ENCODE measurements at places on chromosomes 1 and 21.

DNA sequence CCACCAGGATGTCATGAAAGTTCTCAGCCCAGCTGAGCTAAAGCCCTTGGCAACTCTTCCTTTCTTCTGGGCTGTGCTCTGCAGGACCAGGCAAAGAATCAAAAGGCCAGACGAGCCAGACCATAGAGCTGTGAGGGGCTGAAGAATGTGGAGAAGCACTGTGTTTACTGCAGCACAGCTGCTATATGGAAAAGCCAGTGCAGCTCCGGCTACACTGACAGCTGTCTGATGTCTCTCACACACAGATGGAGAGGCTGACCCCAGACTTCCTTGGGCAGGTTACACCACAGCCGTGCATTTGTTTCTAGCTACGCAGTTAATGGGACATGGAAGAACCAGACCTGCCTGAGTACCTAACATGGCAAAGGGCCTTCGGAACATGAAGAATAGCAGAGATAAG, 40.3 kb downstream of the CD247 start:
- DNase-seq = no peak

GRCh38 chr1:51301844-51302162, 28.6 kb downstream of the TTC39A start:
- no peak for DNase-seq

DNA sequence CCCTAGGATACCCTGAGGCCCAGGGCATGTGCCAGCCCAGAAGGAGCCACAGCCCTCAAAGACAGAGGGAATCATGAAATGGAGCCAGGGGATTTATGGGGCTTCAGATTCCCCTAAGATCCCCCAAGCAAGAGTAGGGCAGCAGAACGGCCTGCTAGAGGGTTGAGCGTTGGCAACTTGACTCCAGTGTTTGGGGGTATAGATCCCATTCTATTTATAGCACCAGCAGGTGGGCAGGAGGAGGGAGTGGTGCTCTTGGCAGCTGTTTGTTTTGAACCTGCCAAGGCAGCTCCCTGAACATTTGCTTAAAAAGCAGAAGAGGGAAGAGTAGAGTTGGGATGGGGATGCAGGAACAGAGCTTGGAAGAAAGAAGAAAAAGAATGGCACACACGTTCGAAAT, 33.7 kb downstream of the GLUL start:
- no peak for DNase-seq

DNA sequence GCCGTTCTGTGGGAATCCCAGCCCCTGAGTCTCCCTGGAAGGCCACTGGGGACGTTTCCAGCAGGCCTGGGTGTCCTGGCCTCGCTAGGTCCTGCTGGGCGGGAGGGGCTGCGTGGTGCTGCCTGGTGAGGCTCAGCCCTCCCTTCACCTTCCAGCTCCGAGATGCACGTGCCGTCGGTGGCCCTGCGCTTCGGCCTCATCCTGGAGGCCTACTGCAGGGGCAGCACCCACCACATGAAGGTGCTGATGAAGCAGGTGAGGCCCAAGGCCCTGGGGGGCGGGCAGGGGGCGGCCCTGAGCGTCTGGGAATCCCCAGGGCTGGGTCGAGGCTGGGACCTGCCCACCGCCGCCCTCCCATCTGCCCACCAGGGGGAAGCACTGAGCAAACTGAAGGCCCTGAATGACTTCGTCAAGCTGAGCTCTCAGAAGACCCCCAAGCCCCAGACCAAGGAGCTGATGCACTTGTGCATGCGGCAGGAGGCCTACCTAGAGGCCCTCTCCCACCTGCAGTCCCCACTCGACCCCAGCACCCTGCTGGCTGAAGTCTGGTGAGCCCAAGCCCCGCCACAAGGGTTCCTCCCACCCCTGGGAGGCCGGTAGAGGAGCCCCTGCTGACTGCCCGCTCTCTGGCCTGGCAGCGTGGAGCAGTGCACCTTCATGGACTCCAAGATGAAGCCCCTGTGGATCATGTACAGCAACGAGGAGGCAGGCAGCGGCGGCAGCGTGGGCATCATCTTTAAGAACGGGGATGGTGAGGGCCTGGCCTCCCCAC, 70.3 kb downstream of the PIK3CD start:
- DNase-seq = peak; percentile 73

DNA sequence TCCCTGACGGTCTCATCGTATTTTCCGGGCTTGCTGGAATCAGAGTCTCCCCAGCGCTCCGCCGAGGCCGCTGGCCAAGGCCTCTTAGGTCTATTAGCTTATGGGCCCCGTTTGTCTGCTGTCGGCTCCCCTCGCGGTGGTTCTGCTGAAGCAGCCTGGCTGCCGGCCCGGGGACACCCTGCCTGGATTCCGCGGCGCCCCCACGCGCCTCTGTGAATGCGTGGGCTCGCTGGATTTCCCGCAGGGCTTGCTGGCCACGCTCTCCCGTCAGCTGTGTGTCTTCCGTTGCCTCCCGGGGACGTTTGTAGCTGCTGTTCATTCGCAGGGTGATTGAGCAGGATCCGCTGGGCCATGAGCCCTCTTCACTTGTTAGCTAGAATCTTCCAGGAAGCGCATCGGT, 8.4 kb downstream of the LRRC3 start:
- DNase-seq = no peak

GRCh38 chr1:41874903-41875411, 43.8 kb downstream of the HIVEP3 start:
- no peak for DNase-seq

All from stimulated activated naive CD4-positive, alpha-beta T cell treated with Interleukin-2 at 50 U/mL for 16 hours (primary cell).